ENCODE measurements at places on chromosomes 4 and X.

GRCh38 chr4:154503598-154503997 lies 12.0 kb upstream of the DCHS2 start:
- DNase-seq = no peak

DNA sequence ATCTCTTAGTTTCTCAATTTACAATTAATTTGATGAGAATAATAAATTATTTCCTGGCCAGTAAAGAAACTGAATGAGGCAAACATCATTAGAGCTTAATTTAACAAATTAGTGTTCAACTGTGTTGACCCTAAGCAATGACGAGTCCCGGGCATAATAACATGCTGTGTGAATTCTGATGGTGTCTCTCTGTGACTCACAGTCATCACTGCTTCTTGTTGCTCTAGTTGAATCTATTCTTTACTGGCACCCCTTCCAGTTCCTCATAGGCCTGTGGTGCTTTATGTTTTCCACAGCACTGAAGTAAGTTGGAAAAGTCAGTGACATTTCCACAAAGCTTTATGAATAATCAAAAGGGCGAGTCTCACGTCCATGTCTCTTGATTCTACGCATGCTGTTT lies 57.7 kb upstream of the SLC7A11 start:
- no peak for DNase-seq

DNA sequence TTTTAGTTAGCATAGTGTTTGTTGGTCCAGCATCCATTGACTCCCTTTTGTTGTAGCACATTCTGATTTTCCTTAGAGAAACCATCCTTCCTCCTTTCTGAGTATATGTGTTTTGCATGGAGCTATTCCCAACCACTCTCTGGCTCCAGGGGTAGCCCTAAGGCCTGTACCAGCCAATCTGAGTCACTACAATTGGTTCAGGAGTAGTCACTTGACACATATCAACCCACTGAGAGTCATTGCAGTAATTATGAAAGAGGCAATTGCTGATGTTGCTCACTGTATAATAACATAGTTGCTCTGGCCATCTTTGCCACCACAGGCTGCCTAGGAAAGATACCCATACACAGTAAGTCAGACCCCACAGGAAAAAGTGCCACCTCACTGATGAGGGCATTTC lies 71.2 kb upstream of the GRID2 start:
- no peak for DNase-seq

DNA sequence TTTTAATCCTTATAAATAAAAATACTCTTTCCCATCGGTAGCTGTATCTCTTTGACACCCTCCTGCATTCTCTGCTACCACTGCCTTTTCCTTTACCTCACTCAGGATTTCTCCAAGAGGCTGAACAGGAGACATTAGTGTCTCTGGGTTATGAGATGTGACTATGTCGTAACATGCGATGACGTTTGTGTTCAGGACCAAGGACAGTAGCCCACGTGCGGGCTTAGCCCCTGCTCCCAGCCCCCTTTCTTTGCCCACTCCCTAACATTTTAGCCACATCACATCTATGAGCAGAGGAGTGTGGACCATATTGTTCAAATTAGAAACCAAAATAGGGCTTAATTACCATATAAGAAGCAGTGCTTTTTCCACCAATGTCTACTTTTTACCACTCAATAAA lies 369.3 kb downstream of the FBXW7 start:
- DNase-seq = no peak

GRCh38 chr4:185086053-185086452 lies 57.0 kb upstream of the SLC25A4 start:
- DNase-seq = no peak

GRCh38 chr4:172202480-172203076 lies 389.4 kb downstream of the GALNTL6 start:
- no peak for DNase-seq

DNA sequence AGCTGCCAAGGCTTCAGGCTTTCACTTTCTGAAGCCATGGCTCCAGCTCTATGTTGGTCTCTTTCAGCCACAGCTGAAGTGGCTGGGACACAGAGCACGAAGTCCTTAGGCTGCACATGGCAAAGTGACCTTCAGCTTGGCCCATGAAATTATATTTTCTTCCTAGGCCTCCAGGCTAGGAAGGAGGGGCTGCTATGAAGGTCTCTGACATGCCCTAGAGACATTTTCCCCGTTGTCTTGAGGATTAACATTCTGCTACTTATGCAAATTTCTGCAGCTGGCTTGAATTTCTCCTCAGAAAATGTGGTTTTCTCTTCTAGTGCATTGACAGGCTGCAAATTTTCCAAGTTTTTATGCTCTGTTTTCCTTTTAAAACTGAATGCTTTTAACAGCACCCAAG lies 99.8 kb upstream of the KCNIP4 start:
- DNase-seq = no peak

- DNase-seq = peak; percentile 54
Measured at GRCh38 chrX:49002091-49002935, at the start of gene GRIPAP1. Gene GRIPAP1 (minus strand): TSS chrX:49002264. CDS start chrX:49002229, 35 bp downstream.

DNA sequence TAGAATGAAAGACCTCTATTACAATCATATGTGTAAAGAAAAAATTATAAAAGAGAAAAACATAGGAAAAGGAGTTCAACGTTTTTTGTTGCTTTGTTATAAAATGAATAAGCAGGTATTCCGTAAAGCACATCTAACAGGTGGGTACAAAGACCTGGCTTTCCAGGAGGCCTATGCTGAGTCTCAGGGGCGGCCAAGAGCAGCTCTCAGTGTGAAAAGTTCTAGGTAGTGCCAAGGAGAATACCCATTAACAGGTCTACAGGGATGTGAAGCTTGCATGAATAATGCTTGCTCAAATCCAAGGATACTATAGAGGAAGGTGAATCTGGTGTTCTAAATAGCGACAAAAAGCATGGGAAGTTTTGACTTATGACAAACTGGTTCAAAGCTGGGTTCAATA lies 944.4 kb downstream of the PDHA2 start:
- DNase-seq = no peak

DNA sequence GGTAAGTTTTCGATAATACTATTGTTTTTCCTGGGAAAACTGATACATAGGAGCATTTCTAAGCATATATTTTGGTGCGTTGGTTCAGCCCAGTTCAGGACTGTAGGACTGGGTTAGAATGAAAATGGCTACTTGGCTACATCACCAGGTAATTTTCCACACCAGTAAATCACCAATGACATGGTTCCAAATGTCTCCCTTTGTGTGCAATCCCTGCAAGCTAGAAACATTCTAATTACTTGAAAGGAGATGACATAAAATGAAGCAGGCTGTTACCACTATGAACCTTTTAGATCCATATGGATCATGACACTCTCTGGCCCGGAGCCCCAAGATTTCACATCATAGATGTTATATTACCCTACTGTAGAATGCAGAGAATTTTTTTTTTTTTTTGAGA lies 577.4 kb upstream of the FTHL17 start:
- no peak for DNase-seq

- DNase-seq = no peak
Measured at GRCh38 chrX:7159149-7159861, 11.4 kb upstream of the PUDP start.

DNA sequence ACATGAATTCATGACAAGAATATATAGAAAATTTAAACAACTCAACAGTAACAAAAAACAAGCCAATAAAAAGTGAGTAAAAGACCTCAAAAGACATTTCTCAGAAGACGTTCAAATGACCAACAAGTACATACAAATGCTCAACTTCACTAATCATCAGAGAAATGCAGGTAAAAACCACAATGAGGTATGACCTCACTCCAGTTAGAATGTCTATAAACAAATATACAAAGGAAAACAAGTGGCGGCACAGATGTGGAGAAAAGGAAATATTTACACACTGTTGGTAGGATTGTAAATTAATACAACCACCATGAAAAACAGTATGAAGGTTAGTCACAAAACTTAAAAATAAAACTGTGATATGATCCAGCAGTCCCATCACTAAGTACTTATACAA lies 1033.1 kb downstream of the RAPGEF2 start:
- DNase-seq = no peak

- DNase-seq = no peak
Measured at GRCh38 chr4:10164877-10165283, 48.3 kb upstream of the WDR1 start.
